Right lobe of liver (tissue), 6 donors: ENCODE measurements at places on chromosomes 16 and 17.
A peak's percentile ranks its signal among the peaks of the same experiment; 100 is the strongest.

DNA sequence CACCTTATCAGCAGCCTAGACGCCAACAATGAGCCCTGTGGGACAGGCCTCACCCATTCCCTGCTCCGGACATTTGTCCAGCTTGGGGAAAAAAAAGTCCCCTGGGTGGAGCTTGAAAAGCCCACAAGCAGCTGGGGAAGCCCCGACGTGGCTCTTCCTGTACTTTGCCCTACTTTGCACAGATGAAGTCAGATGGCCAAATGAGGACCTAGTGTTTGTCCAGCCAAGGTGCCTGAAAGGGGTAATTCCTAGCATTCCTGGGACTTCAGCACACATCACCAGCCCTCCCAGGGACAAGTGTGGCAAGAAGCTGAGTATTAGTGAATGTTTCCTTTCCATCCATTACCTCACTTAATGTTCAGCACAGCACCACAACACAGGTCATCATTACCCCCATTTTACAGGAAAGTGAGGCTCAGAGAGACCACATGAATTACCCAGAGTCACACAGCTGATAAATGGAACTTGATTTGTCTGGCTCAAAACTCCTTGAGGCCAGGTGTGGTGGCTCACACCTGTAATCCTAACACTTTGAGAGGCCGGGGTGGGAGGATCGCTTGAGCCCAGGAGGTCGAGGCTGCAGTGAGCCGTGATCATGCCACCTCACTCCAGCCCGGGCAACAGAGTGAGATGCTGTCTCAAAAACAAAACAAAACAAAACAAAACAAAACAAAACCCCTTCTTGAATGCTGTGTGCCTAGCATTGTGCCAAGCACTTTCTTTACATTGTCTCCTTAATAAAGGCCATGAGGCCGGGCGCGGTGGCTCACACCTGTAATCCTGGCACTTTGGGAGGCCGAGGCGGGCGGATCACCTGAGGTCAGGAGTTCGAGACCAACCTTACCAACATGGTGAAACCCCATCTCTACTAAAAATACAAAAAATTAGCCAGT lies 19.9 kb upstream of the PLLP start:
- peak; percentile 77 for DNase-seq

DNA sequence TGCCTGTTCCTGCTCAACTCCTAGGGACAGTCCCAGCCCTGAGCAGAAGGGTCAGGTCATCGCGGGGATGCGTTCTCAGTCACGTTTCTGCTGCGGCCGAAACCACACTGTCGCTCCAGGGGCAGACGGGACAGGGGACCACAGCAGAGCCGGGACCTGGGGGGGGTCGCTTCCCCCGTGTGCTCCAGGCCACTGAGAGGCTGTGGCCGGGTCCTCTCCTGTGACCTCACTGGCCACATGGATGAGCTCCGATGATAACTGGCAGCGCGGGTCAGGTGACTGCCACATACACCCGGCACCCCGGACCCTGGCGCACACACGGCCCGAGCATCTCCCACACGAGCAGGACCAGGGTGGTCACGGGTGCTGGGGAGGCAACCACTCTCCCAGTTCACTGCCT lies 12.8 kb downstream of the GNPTG start:
- peak; percentile 42 for DNase-seq

DNA sequence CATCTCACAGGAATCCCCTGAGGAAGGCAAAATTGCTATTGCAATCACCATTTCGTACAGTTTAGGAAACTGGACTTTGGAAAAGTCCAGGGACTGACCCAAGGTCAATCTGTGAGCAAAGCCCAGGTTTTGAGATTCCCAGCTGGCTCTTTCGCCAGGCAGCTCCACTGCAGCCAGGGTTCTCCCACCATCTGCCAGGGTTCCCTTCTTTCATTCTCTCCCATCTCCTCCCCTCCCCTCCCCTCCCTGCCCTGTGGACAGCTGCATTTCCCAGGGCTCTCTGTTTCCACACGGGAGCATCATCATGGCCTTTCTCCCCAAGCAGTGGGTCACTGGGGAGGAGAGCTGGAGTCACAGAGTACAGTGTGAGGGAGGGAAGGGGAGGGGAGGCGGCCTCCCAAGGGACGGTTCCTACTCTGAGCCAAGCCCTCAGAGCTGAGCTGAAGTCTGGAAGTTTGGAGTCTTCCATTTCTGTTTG lies 11.9 kb upstream of the GSDMA start:
- DNase-seq = no peak

GRCh38 chr17:59434429-59434828 lies 103.0 kb downstream of the YPEL2 start:
- DNase-seq = no peak

- no peak for DNase-seq
These were observed 243.1 kb upstream of the MAF start for GRCh38 chr16:79843631-79844043.

GRCh38 chr16:53864819-53865493 lies 161.0 kb downstream of the FTO start:
- no peak for DNase-seq

DNA sequence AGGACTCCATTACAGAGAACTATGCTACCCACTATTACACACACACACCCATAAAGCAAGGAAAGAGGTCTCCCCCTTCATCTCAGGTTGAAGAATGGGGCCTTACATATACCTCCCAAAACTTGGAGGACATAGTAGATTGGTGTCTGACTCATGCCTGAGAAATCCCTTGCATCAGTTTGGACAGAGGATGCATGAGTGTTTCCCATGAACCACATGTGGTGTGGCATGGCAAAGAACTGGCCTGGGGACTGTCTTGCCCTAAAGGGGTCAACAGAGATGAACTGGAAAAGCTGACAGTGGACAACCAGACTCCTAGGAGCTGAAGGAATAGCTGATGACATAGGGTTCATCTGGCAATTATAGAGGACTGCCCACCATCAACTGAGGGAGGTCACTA lies 54.0 kb downstream of the DYNLRB2 start:
- DNase-seq = no peak

DNA sequence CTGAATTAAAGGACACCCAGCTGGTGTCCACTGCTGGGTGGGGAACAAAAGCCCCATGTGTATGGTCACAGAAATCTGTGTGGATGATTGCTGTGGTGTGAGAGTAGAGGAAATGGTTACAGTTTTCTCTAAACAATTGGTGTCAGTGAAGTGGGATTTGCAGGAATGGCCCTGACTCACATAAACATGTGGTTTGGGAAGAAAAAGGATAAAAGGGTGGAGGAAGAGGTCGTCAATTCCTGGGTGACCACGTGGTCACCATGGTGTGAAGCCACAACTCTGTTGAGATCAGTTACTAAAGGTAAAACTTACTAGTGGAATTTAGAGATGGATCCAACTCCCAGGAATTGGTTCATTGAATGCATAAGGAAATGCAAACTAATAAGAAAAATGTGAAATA lies 3.6 kb upstream of the TUBG2 start:
- no peak for DNase-seq

GRCh38 chr16:55655381-55655896 lies 349 bp upstream of the SLC6A2 start:
- DNase-seq = no peak

- no peak for DNase-seq
These were observed 24.3 kb downstream of the G6PC1 start for GRCh38 chr17:42924891-42925290.

DNA sequence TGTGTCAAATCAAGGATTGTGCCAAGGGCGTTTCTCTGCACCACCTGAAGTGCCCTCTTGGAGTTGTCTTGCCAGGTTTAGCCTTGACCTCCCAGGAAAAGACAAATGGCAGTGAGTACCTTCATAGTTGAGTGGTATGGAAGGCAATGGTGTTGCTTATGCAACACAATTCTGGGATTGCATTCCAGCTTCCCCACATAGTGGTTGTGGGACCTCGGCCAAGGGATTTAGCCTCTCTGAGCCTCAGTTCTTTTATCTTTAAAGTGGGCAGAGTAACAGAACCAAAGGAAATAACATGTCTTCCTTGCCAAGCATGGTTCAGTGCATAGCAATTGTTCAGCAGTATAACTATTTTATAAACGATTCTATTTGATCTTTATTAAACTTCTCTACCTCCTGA lies 49.4 kb downstream of the CCDC42 start:
- no peak for DNase-seq

DNA sequence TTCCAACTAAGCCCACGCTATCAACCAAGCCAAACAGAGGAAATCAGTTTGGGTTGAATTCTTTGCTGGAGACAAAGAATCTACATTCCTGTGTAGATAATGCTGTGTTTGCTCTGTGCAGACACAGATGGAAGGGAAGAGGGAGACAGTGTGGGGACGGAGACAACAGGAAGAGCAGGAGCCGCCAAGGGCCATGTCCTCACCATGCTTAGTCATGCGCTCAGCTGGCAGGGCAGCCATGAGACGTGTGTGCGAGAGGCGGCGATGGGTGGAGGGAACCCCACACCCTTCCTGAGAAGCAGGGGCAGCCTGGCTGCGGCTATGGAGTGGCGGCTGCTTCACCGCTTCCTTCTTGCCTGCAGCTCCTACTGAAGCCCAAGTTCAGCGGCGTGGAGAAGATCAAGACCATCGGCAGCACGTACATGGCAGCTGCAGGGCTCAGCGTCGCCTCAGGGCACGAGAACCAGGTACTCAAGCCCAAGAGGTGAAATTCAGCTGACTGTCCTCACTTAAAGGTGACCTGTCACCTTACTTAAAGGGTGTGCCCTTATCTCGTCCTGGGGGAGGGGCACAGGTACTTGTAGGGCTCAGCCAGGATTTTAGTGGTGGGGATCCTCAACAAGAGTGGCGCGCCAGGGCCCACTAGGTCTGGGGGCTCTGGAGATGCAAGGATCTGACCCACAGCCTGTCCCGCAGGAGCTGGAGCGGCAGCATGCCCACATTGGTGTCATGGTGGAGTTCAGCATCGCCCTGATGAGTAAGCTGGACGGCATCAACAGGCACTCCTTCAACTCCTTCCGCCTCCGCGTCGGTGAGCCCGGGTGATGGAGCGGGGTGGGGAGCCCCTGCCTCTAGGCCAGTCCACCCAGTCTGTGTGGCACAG lies 47.5 kb downstream of the ADCY7 start:
- DNase-seq = peak; percentile 71

GRCh38 chr16:81590714-81591544 lies 146.3 kb downstream of the CMIP start:
- DNase-seq = no peak

- DNase-seq = no peak
These were observed 460.4 kb downstream of the SLC39A11 start for GRCh38 chr17:72631949-72632684.

DNA sequence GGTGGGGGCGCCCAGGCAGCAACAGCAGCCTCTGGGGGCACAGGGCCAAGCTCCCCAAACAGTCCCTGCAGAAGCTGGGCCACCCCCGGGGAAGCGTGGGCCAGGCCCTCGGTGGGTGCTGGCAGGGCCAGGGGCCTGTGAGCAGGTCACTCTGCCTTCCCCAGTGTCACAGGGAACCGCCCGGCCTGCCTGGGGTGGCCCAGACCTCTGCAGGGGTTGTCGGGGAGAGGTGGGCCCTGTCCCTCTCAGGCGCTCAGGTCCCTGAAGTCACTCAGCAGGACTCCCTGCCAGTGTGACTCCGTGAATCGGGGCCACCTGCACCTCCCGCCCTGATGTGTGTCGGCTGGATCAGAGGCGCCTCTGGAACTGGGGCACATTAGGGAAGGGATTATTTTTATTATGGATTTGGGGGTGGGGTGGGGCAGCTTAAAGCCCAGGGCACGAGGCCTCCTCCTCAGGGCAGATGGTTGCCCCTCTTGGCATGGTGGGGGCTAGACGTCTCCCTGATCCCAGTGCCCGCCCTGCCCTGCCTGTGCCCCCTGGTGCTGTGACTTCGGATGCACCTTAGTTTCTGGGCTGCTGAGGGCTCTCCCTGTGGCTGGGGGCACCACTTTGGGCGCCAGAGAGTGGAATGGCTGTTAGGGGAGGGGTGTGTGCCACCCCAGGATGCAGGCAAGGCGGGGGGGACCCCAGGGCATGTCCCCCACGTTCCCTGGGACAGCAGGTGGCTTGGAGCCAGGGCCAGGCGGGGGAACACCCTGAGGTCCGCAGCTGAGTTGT lies 1.2 kb upstream of the GNG13 start:
- DNase-seq = no peak

DNA sequence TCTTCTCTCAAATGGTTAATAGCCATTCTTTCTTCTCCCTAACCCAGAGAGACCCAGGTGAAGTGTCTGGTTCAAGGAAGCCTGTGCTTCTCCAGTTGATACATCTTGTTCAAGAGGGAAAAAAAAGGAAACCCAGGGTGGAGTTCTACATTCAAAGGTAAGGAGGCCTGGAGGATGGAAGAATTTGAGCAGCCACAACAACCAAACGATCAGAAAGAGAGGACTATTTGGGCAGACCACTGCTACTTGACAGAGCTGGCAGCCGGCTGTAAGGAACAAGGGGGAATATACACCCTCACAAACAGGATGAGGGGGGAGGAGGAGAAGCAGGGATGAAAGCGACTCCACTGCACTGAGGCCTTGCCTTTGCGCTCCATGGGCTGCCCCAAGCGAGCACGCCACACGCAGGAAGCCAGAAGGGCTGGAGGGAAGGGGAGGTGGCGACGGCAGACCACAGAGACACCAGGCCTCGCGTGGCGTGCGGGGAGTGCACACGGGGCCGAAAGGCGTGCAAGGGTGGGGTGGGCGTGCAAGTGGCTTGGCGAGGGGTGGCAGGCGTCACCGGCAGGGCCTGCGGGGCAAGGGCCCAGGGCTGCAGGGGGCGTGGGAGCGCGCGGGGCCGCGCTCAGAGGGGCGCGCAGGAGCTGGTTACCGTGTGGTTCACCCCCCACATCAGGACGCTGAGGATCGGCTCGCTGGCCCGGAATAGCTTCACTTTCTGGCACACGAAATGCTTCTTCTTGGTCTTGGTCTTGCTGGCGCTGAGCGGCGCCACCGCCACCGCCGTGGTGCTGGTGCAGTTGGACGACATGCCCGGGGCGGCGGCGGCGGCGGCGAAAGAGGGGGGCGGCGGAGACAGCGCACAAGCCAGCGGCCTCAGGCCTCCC lies 499 bp downstream of the PIP4K2B start:
- no peak for DNase-seq

DNA sequence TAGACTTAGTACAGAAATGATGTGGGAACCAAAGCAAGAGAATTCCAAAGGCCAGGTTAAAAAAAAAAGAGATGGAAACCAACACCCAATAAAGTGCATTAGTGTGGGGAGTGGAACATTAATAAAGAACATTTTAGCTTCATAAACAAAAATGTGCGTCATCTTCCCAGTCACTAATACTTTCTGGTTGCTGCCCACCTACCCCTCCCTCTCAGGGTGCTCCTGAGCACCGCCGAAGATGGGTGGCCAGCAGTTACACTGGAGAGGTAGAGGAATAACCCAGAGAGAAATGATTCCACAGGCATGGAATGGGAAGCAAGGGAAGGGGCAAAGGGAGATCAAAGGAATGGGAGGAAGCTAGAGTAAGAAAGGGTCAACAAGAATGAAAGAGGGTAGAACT lies 6.0 kb upstream of the CHD3 start:
- no peak for DNase-seq

DNA sequence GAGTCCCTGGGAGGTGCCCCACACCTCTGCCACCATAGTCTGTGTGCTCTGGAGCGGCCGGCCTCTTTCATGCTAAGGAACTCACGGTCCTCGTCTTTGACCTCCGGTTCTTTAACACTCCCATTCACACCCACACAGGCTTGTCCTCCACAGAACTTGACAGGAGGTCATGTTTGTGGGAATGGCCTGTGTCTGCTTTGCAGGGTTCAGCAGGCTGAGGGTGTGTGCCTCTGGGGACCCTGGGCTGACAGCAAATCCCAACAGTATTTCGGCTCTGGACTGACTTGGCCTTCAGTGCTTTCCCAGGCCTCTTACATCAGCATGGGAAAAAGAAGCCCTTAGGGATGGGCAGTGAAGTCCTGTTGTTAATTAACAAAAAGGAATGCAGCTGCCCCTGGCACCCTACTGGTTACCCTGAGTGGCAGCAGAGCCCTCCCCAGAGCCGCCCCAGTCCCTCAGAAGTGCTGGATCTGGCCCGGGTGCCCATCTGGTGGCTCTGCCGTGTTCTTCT lies 35.4 kb upstream of the ADORA2B start:
- DNase-seq = no peak
